ENCODE measurements at places on chromosomes 6 and 20.

DNA sequence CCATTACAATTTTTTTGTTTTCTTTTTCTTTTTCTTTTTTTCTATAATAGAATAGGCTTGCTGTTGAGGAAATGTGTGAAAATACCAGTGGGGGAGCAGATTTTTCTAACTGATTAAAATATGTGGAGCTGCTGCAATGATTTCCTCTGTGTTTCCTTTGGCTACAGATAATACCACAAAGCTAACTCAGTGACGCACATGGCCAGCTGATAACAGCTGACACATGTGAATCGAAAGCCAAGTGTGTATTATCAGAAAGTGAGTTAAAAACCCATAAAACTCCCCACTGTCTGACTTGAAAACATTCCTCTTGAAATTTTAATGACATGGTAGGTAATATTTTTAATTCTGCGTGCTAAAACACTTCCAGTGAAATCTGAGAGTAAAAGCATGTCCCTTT lies 70.8 kb upstream of the AHI1 start:
- DNase-seq, result no peak

- DNase-seq, result no peak
These were observed 133.5 kb downstream of the TAF4 start for GRCh38 chr20:61932199-61932592.

DNA sequence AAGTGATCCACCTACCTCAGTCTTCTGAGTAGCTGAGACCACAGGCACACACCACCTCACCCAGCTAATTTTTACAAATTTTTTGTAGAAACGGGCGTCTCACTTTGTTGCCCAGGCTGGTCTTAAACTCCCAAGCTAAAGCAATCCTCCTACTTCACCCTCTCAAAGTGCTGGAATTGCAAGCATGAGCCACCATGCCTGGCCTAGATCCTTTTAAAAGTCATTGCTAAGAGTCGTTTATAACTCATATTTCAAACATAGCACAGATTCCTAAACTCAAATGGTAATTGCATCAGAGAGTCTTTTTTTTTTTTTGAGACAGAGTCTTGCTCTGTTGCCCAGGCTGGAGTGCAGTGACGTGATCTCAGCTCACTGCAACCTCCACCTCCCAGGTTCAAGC lies 7.7 kb upstream of the SAMHD1 start:
- no peak for DNase-seq

GRCh38 chr20:33948480-33948879 lies 45.2 kb upstream of the RALY start:
- no peak for DNase-seq

DNA sequence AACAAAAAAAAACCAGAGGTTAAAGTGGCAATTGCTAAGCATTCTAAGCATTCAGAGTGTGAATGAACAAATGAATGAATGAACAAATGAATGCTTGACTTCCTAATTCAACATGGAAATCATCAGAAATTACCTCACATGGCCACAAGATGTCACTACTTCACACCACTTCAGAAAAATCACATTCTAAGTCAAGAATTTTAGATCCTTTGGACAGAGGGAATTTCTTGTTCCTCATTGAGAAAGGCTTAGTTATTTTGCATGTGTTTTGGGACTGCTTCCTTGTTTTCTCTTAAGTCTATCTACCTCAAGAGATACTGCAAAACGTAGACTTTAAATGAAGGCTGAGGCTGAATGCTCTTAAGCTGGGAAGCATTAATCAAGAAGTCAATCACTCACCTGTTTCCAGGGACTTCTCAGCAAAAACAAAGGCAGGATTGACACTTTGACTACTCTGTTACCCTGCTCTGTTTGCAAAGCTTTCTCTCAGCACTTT lies 120.2 kb downstream of the MBOAT1 start:
- DNase-seq, result peak; percentile 33

- no peak for DNase-seq
These were observed 395.0 kb upstream of the RUNX2 start for GRCh38 chr6:44933108-44933507.

GRCh38 chr6:37515712-37516075 lies 16.0 kb upstream of the CCDC167 start:
- no peak for DNase-seq

- no peak for DNase-seq
These were observed 19.1 kb upstream of the FOXC1 start for GRCh38 chr6:1590580-1590979.

- DNase-seq, result peak; percentile 29
These were observed 94.9 kb downstream of the RFX6 start for GRCh38 chr6:116971959-116972358.

DNA sequence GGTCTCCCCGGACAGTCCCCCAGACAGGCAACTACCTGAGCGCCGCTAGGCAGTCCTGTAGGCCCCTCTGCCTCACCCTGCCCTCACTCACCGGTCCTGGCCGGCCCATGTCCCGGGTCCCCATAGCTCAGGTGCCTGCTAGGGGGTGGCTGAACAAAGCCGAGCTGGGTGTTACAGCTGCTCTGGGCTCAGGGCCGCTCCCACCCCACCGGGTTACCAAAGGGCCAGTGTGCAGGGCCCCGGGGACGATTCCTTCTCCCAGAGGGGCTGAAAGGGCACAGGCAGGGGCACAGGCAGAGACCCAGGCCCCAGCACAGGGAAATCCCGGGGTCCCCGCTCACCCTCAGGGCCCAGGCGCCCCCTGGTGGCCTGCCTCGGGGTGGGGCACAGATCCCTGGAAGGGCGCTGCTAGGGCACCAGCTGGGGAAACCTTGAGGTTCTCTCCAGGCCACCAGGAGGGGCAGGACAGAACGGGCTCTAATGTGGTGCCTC lies 118.4 kb downstream of the GRM4 start:
- DNase-seq, result no peak

DNA sequence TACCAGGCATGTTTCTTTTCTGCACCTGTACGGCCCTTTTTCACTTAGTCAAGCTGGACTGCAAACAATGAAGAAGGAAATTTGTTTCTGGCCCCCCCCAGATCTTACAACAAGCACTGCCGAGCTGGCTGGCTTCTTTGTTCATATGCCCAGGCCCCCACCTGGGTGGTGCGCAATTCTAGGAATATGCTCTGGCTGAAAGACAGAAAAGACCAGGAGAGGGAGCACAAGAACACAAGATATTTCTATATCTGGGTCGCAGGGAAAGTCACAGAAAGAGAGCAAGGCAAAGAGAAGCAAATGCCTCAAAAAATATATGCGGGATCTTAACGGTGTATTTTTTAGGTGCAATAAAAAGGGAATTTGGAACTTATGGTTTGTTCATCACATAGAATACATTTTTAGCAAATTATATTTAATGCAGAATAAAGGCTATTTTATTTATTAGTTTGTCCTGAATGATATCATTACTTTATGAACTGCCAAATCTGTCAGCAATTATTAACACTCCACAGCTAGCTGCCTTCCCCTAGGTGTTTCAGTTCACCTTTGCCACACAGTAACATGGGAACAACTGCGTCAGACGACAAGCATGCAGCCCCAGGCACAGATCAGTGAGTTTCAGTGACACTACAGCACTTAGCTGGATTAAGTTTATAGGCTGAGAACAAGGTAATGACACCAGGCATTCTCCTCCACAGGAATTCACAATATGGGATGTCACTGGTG lies 76.5 kb downstream of the GJA10 start:
- DNase-seq, result peak; percentile 93

GRCh38 chr20:41499064-41499463 lies 119.1 kb downstream of the CHD6 start:
- no peak for DNase-seq
